ENCODE measurements at places on chromosomes 6 and 20. TPM values are rescaled to one million over a fixed set of nuclear protein-coding genes. Genes with fewer than 3 reads are reported as not detected.

The PNPLA1 gene
- not detected for polyA plus RNA-seq

The SDC4 gene
- polyA plus RNA-seq, result 35.4 TPM

The SLC16A10 gene
- 8.1 TPM for polyA plus RNA-seq

The SNAP91 gene
- polyA plus RNA-seq, result 29.0 TPM

The CCDC170 gene
- not detected for polyA plus RNA-seq

The PRICKLE4 gene
- 6.4 TPM for polyA plus RNA-seq

The CRISP2 gene
- polyA plus RNA-seq, result not detected

The CCM2L gene
- 0.35 TPM for polyA plus RNA-seq

The REM1 gene
- not detected for polyA plus RNA-seq

The CASS4 gene
- not detected for polyA plus RNA-seq

The ZBTB46 gene
- 24.1 TPM for polyA plus RNA-seq

The FAM83C gene
- polyA plus RNA-seq, result not detected

Measured in cardiac muscle cell (in vitro differentiated cells and primary cell).